Cortex of kidney (tissue), 1 donor: ENCODE measurements at places on chromosomes 7 and 10.

DNA sequence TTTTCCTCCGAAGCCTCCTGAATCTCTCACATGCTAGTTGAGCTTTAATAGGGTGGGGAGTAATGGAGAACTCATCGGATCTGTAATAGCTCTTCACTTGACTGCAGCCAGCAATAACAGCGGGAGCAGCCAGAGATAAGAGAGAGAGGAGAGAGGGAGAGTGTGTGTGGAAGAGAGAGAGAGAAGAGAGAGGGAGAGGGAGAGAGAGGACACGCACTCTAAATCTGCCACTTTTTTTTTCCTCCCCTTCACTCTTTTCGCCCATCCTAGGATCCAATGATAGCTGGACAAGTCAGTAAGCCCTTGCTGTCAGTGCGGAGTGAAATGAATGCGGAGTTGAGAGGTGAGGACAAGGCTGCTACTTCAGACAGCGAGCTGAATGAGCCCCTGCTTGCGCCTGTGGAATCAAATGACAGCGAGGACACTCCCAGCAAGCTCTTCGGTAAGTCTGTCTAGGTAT is 107.9 kb downstream of the POU6F2 start:
- no peak for DNase-seq

DNA sequence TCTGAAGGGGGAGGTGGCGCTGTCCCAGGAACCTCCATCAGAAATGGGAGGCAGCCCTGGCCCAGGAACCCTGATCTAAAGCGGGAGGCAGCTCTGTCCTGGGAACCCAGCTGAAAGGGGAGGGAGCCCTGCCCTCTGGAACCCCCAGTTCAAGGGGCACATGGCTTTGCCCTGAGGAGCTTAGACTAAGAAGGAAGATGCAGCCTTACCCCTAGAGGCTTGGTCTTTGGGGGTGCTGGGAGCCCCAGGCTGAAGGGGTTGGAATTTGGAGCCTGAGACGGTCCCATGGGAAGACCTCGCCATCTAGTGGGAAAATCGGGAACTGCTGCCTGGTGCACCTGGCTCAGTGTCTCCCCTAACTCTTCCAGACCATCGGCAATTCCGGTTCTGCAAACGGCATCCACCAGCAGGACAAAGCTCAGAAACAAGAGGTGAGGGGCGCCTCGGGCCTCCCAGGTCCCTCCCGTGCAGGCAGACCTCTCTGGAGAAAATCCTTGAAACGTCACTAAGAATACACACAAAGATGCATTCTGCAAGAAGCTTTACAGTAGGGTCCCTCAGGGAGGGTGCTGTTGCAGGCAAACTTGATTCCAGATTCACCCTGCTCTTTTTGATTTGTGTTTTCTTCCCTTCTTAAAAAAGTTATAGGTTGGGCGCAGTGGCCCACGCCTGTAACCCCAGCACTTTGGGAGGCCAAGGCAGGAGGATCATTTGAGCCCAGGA is 52.4 kb upstream of the GTF2IRD1 start:
- DNase-seq, result no peak

- DNase-seq, result no peak
Measured at GRCh38 chr7:128781851-128782250, 6.3 kb upstream of the OPN1SW start.

GRCh38 chr10:49817845-49818244 is 55.7 kb upstream of the OGDHL start:
- no peak for DNase-seq

GRCh38 chr7:150986099-150986512 is 4.7 kb upstream of the NOS3 start:
- DNase-seq, result no peak

DNA sequence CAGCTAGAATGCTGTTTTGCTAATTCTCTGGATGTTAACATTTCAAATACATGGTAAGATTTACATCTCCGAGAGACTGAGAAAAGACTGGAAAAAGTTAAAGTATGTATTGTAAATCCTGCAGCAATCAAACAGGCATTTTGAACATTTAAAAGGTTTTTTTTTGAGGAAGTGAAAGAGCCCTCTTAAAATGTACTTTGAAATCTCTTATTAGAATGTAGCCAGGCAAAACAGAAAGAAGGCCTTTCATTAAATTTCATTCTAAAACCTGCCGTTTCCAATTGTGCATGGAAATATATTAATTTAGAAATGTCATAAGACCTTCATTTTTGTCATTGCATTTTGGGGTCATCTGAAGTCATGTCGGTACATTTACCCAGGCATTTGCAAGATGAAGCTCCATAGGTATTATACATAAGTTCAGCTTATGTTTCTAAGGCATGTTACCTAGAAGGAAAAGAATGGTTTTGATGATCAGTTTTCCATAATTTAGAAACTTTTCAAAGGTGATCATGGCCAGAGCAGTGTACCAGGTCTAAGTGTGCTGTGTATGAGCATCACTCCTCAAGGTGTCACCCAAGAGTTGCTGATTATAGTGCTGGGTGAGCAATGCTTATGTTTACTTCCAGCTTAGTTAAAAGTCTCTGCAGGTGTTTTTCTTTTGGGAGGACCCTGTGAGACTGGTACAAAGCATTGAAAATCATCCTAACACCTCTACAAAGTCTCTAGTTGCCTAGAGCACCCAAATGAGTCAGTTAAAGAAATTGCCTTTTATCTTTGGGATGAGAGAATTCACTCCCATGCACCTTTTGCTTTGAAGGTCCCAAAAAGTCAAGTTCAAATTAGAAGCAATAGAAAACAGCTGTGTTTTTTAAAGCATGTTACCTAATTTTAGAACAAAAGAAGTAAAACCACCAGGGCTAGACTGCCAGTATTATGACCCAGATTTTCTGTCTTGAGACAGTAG is 7.1 kb downstream of the ZNF736 start:
- no peak for DNase-seq

GRCh38 chr7:149776848-149777407 is 3.5 kb upstream of the ZNF467 start:
- no peak for DNase-seq

- DNase-seq, result no peak
Measured at GRCh38 chr10:130713135-130713534, 576.9 kb downstream of the GLRX3 start.

DNA sequence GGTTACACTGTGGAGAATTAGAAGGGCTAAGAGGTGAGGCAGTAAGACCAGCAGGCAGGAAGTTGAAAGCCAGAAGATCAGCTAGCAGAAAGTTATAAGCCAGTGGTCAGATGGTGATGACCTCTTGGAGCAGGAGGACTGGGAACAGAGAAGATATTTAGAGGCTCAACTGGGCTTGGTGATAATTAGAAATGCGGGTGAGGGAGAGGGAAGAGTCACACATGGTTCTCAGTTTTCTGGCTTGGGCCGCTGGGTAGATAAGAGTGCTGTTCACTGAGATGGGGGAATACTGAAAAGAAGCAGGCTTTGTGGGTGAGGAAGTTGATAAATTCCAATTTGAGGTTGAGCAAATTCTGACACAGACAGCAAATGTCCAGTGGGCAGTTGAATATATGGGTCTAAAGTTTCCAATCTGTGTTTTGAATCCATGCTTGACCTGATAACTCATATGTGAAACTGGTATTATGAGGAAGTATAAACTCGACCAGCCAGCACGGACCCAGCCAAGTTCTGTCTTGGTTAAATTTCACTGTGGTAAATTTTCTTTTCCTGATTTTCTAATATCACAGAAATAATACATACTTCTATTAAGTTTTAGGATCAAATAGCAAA is 22.7 kb downstream of the LSMEM1 start:
- DNase-seq, result no peak

GRCh38 chr7:91230100-91230499 is 34.1 kb upstream of the FZD1 start:
- DNase-seq, result no peak

GRCh38 chr7:135501402-135501801 is 8.5 kb downstream of the CNOT4 start:
- DNase-seq, result no peak

DNA sequence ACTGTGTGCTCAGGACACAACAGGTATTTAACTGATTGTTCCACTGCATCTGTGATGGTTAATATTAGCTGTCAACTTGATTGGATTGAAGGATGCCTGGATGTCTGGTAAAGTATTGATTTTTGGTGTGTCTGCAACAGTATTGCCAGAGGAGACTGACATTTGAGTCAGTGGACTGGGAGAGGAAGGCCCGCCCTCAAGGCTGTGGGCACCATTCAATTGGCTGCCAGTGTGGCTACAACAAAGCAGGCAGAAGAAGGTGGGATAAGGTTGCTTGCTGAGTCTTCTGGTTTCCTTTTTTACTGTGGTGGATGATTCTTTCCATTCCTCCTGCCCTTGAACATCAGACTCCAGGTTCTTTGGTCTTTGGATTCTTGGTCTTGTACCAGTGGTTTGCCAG is 137.1 kb upstream of the FAM13C start:
- DNase-seq, result no peak
